ENCODE measurements at places on chromosomes 12 and 14.
A peak's percentile ranks its signal among the peaks of the same experiment; 100 is the strongest.

GRCh38 chr14:49945448-49946319 lies 52.8 kb downstream of the ARF6 start:
- DNase-seq: no peak

- peak; percentile 63 for DNase-seq
Measured at GRCh38 chr14:62691647-62692489, 353.4 kb downstream of the KCNH5 start.

DNA sequence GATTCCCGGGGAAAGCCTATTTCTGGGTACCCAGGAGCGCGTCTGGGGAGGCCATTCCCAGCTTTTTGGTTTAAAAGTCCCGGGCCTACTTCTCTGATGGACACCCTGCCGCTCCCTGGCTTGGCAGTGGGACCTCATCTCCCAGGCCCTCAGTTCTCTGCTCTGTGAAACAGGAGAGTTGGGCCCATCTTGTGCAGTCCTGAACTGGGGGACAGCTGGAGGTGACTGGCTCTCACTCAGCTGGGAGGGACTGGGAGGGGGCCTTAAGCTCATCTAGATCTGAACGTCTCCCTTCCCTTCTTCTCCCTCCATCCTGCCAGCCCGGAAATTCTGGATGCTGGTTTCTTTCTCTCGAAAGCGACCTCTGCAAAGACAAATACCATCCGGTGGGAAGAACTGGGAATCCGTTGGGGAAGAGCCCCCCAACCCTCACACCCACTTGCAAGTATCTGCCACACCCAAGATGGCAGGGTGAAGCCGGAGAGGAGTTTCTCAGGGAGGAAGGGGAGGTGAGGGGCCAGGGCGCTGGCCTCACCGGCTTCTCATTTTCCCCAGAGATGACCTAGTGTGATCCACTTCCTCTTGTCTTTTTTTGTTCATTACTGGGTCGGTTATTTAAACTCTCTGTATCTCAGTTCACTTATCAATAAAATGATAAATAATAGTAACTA lies 1.4 kb downstream of the RIN3 start:
- DNase-seq: no peak

DNA sequence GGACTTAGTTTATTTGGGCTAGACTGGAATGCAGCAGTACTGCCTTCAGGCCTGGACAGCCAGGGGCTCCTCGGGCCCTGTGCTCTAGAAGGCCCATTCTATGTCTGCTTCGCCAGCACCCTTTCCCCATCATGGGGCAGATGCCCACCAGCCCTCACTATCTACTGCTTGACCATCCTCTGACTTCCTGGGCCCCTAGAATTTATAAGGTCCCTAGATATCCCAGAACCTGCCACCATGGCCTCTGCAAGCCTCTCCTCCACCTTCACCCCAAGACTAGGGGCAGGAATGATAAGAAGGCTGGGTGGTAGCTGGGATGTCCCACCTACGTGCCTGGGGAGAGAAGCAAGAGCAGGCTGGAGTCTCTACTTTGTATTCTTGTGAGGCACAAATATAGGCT lies 58.8 kb upstream of the STRN3 start:
- no peak for DNase-seq

GRCh38 chr12:123801573-123802178 lies 39.6 kb downstream of the DNAH10 start:
- DNase-seq: peak; percentile 10

DNA sequence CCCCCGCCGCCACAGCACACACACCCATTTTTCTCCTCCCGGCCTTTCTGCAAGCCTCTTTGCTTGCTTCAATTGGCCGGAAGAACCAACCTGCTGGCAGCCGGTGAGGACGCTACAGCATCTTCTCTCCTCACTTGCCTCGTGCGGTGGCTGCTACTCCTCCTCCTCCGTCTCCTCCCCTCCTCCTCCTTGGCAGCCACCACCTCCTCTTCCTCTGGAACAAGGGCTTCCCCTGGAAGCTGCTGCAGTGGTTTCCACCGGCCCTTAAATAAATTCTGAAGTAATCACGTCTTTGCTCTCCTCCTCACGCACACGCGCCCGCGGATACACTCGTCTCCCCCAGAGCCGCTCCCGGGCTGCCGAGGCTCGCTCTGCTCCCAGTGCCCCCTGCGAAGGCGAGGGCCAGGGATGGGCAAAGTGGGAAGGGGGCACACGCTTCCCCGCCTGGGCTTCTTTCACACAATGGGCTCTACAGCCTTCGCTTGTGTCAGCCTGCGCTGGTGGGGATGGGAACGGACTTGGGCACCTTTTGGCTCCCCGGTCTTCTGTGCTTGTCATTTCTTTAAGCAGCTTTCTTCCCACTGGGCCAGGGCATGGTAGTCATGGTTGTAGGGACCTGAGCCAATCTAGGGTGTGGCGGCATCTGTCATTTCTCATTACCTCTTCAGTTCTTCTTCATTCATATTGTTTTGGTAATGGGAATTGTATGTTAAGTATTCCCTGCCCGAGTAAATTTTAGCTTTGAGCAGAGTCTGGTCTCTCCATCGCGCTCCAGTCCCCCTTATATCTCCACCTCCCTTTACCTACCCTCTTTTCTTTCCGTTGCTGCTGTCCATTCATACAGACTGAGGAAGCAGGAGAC lies at the start of gene PPFIA2:
TSS of gene PPFIA2 (minus strand) at position 161 of the 862 bp plus-strand sequence.
- DNase-seq: peak; percentile 33

GRCh38 chr14:68693926-68694325 lies 98.9 kb downstream of the ZFP36L1 start:
- DNase-seq: no peak

GRCh38 chr12:39467432-39467870 lies 24.5 kb upstream of the KIF21A start:
- peak; percentile 10 for DNase-seq

DNA sequence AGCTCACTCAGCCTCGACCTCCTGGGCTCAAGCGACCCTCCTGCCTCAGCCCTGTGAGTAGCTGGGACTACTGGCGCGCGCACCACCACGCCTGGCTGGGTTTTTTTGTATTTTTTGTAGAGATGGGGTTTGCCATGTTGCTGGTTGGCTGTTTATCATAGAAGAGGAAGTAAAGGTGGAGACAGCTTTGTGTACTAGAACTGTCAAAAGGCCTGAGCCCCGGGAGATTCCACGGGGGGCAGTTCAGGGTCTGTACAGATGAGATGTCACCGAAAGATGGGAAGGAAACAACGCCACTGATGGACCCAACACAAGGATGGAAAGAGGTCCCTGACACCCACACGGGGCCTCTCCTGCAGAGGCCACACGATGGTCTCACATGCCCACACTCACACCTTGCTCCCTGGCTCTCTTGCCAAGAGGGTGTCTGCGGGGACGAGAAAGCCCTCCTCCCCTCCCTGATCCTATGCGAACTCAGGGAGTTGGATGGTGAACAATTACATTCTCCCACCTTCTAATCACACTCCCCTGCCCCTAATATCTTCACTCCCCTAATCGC lies 66.6 kb downstream of the KDM2B start:
- DNase-seq: no peak

DNA sequence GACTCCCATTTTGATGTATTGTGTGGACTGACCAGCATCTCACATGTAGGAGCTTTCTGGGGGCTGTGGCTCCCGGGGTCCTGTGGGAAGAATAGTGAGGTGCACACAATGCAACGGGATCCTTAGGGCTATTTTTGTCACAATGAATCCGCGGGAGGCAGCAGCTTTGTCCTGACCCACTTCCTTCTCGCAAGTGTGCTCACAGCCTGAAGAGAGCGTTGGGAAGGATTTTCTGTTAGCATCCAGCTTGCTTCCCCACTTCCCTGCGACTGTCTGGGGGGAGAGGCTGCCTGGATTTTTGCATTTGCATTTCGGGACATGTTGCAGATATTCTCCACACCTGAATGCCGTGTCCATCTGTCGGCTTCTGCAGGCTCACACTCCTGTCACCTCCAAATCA lies 31.9 kb downstream of the FZD10 start:
- no peak for DNase-seq

- DNase-seq: no peak
Measured at GRCh38 chr12:83666690-83667089, 980.0 kb downstream of the TMTC2 start.

GRCh38 chr12:76652402-76652801 lies 92.8 kb upstream of the OSBPL8 start:
- DNase-seq: no peak

DNA sequence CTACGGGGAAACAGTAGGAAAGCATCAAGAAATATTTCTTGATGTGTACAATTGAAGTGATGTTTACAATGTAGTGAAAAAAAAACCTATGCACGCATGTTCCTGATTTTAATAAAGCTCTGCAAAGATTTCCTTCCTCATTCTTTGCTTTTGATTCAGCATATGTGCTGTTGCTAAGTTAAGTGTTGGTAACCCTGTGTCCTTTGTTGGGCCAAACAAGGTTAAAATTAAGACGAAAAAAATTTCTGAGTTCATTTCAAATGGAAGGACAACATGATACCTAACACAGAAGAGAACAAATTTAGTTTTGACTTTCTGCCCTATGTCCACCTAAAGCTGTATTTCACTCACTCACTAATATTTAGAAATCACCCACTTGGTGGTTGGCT lies 62.8 kb downstream of the PPP2R5C start:
- peak; percentile 62 for DNase-seq

- peak; percentile 49 for DNase-seq
Measured at GRCh38 chr12:55932551-55932910, 1.6 kb downstream of the DGKA start.

DNA sequence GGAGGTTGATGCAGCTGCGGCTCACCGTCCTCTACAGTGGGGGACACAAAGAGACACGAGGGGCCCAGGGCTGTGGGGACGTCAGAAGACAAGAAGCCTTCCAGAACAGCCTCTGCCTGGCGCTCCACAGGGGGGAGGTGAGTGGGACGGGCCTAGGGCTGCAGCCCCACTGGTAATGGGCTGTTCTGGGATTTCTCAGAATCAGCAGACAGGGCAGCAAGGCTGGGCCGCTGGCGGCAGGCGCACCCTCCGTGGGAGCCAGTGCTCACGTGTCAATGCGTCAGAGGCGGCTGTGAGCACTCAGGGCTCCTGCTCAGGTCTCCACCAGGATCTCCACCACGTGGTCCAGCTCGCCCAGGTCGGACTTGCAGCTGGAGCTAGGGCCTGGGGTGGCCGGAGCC lies 10.0 kb downstream of the CDCA4 start:
- DNase-seq: no peak

DNA sequence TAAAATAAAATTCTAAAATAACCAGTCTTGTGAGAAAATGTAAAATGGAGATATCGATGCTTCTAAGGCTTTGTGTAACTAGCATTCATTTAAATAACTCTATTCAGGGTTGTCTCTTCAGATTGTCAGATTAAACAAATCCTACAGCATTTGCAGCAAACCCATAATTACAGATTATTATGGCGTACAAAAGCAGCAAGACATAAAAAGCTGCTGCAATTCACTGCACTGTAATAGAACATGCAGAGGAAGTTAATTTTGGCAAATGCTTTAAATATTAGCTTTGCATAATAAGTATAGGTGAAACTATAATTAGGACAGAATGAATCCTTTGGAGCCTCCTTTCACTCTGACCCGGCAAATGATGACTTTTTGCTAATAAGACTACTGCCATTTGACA lies 98.3 kb downstream of the INSM2 start:
- no peak for DNase-seq

GRCh38 chr14:81831128-81831820 lies 297.6 kb upstream of the SEL1L start:
- DNase-seq: peak; percentile 7

DNA sequence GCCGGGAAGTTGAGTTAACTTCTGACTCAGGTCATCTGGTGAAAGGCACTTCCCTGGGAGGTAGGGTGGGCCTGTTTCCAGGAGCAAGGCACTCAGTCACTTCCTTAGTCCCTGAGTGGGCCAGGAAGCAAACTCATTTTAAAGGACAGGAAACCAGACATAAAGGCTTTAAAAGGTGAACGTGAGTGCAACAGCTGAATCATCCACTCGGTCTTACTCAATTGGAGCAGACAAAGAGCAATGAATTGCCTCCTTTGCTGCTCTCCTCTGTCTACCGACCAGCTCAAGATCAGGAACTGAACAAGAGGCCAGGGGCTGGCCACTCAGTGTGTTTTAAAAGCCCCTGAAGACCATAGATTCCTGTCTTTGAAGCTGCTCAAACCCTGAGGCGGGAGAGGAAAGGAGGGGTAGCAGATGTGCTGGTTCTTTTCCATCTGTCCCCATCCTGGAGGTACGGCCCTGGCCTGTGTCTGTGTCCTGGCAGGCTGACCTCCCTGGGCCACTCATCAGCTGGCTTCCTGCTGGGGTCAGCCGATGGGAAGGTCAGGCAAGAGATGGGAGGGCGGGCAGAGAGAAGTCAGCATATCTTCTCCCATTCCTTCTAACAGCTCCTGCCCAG lies 148.9 kb downstream of the PPM1H start:
- peak; percentile 100 for DNase-seq

GRCh38 chr12:6321905-6322304 lies 11.4 kb downstream of the PLEKHG6 start:
- DNase-seq: no peak

- DNase-seq: no peak
Measured at GRCh38 chr12:129657179-129657578, 246.6 kb downstream of the TMEM132D start.

GRCh38 chr14:78933166-78933565 lies 763.0 kb downstream of the NRXN3 start:
- no peak for DNase-seq

DNA sequence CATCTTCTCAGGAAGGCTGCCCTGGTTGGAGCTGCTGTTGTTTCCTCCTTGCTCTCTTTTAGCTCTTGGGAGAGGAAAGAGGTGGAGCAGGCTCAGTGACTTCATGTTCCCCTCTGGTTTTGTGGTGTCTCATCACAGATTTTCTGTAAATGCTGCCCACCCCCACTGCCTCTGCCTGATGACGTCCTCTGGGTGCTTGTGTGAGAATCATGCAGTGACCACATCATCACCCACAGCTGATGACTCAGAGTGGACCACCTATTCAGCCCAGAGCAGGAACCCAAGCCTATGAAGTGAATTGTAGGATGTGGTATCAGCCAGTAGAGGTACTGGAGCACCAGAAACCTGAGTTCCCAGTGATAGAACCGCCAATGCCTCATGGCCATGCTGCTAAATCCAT lies at the start of gene GZMB:
TSS of gene GZMB (minus strand) at position 33 of the 400 bp plus-strand sequence. CDS start at position 3, 30 bp downstream.
- DNase-seq: no peak

DNA sequence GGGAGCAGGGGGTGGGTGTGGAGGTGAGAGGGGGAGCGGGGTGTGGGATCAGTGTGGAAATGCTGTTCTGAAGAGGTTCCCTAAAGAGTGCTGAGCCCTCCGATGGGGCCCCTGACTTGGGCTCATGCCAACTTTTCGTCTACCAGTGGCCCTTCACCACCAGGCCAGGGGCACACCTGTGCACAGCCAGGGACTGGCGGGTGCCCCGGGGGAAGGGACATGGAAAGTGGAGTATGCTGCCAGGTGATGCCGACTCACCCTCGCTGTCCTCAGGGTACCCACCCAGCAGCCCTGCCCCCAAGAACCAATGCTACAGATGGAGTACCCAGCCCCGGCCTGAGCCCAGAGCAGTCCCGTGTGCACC lies 26.2 kb downstream of the AMN start:
- no peak for DNase-seq

GRCh38 chr14:98513558-98513957 lies 758.4 kb downstream of the BCL11B start:
- no peak for DNase-seq

GRCh38 chr14:28141662-28142061 lies 624.9 kb upstream of the FOXG1 start:
- DNase-seq: no peak

Data from kidney tubule cell (primary cell).